ENCODE measurements at places on chromosomes 2 and 18. TPM values are rescaled to one million over a fixed set of nuclear protein-coding genes. Genes with fewer than 3 reads are reported as not detected.

The NR4A2 gene
- 3.7 TPM for total RNA-seq

DNA sequence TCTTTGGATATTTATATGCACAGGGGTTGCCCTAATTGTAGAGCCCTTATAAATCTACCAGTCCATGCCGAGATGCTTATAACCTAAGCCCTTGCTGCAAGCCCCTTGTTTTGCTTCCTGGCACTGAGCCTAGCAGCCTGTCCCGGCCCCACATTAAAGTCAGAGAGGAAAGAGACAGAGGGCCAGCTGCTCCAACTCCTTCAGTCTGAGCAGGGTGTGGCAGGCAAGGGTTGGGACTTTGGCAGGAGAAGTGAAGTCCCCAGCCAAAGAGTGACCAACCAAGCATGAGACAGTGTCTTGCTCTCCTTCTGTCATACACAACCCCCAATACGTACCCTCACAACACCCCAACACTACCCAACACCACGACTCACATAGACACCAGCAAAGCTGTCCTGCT lies 54.7 kb upstream of the FZD7 start:
- no peaks in the 10 kb centered on the region for H3K36me3 ChIP-seq
- no peak overlapping the region for H3K4me3 ChIP-seq
- no peak for DNase-seq
- H3K4me1 ChIP-seq: no peaks in the 10 kb centered on the region
- H3K27me3 ChIP-seq: peaks cover 7% of the 10 kb centered on the region

DNA sequence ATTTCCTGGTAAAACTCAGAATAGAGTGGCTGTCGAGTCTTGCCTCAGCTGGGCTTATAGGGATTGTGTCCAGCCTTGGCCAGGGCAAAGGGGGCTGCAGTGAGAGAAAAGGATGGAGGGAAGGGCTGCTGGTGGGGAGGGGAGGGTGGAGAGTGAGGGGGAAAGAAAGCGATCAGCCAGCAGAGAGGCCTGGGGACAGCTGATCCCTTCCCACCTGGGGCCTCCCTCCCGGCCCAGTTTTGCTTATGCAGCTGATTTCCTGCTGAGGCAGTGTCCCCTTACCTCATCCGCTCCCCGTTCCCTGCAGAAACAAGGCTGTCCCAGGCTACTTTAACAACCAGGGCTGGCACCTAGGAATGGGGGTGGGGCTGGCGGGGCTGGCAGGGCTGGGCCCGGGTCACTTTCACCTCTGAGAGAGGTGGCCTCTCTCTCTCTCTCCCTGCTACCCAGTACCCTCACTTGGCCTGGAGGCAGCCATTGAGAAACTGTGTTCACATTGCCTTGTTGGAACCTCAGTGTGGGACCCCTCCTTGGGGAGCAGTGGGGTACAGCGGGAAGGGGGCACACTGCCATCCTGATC lies 12.2 kb upstream of the GMPPA start:
- H3K27ac ChIP-seq: no peak overlapping the region
- H3K27me3 ChIP-seq: peaks cover 10% of the 10 kb centered on the region
- no peak for DNase-seq
- no peaks in the 10 kb centered on the region for H3K36me3 ChIP-seq

DNA sequence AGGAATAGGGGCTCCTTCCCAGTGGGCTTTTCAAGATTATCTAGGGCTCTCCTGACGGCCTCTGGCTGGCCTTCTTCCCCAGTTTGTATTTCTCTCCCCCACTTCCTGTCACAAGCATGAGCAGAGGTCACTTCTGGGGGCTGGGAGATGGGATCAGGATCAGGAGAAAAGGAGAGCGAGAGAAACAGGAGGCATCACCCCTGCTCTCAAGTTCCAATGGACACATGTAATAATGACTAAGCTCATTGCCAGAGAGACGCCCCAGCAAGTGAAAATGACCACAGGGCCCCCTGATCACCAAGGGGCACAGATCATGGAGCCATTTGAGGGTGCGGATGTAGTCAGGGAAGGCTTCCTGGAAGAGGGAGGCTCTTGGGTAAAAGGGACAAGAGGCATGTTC lies 92.1 kb downstream of the SMAD7 start:
- no peak overlapping the region for H3K4me3 ChIP-seq
- no peak overlapping the region for H3K27ac ChIP-seq
- no peaks in the 10 kb centered on the region for H3K36me3 ChIP-seq
- H3K4me1 ChIP-seq: peaks cover 21% of the 10 kb centered on the region

DNA sequence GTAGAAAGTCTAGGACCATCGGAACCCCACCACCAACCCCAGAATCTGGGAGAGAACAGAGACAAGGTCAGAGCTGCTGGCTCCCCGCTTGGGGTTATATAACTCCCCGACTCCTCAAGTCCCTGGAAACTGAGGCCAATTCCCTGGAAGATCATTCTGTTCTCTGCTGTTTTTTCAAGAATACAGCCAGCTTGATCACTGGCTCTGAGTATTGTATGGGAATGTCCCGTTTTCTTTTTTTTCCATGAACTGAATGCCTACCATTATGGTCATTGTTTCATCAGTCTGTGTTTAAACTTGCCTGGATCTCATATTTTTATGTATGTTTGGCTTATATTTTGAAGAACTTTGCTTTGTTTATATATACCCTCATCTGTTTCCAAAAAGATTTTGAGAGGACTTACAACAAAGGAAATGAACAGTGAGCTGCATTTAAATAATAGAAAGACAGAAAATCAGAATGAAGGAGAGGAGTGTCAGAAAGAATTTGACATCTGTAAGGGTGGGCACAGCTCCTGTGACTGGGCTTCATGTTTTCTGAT lies 90.0 kb upstream of the ALPP start:
- peaks cover 28% of the 10 kb centered on the region for H3K4me1 ChIP-seq
- H3K27ac ChIP-seq: no peak overlapping the region
- H3K27me3 ChIP-seq: no peaks in the 10 kb centered on the region
- H3K36me3 ChIP-seq: peaks cover 6% of the 10 kb centered on the region
- H3K4me3 ChIP-seq: no peak overlapping the region

DNA sequence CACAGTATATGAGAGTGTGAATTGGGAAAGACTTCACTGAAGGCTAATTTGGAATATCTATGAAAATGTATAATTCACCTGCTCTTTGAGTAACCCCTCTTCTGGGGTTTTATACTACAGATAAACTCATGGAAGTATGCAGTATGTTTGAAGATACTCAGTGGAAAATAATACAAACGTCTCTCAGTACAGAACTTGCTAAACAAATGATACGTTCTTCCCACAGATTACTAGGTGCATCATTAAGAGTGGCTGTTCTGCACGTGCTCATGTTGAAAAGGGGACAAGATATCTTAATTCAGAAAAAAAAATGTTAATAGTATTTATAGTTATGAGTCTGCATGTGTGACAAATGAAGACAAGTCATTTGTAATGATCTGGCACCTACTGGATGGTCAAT lies 70.2 kb upstream of the EPAS1 start:
- no peak overlapping the region for H3K4me3 ChIP-seq
- H3K36me3 ChIP-seq: no peaks in the 10 kb centered on the region
- H3K27me3 ChIP-seq: no peaks in the 10 kb centered on the region
- peaks cover 4% of the 10 kb centered on the region for H3K4me1 ChIP-seq
- no peak for DNase-seq

DNA sequence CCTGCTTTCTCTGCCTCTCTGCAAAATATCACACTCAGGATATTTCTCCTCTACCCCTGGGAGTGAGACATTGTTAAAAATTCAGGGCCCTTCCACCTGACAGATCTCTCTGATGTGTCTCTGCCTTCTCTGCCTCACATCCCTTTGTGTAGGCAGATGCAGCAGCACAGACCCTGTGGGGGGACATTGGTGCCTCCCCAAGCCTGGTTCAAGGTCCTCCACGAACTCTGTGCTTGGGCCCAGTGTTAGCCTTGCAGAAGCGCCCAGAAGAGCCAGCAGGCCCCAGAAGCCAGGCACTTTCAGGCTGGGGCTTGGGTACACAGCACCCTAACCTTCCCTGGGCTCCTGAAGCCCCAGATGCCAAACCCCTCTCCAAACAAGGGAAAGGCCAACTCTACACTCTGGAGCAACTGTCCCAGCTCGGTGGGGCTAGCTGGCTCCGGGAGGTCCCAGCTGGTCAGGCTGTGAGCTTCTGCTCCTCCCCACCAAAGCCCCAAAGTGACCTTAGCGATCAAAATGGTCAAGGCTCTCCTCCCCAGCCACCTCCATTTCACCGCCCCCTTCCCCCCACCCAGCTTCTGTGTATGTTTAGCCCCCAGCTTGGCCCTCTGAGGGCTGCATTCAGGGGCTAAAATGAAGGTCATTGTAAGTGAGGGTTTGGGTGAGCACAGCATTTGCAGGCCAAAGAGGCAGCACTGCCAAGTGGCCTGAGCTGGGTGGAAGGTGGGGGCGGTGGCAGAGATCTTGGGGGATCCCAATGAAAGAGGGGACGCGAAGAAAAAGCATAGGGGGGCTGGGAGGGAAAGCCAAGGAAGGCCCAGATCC lies 2.6 kb downstream of the HOXD9 start:
- peaks cover 88% of the 10 kb centered on the region for H3K27me3 ChIP-seq
- no peak for DNase-seq
- no peak overlapping the region for H3K4me3 ChIP-seq
- peaks cover 2% of the 10 kb centered on the region for H3K4me1 ChIP-seq

DNA sequence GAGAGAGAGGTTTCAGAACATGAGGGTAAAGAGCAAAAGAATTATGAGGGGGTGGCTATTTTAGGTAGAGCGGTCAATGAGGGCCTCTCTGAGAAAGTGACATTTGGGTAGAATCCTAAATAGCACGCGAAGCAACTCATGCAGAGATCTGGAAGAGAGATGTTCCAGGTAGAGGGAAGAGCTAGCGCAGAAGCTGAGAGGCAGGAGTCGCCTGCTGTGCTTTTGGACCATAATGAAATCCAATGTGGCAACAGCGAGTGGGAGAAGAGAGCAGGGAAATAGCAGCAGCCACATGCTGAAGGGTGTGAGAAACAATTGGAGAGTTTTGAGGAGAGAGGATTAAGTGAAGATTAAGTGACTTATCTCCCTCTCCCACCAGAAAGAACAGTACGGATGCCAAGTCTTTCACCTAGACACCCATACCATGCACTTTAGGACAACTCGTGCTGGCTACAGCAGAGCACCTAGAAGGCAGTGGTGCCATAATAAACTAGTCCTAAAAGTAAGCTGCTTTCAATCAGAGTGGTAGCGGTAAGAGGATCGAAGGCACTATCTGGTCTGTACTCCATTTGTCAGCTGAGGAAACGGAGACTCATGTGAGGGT lies 129.7 kb downstream of the LRP2 start:
- no peak for DNase-seq
- H3K4me1 ChIP-seq: no peaks in the 10 kb centered on the region
- no peak overlapping the region for H3K4me3 ChIP-seq
- no peaks in the 10 kb centered on the region for H3K36me3 ChIP-seq
- no peaks in the 10 kb centered on the region for H3K27me3 ChIP-seq

The XIRP2 gene
- total RNA-seq: not detected

DNA sequence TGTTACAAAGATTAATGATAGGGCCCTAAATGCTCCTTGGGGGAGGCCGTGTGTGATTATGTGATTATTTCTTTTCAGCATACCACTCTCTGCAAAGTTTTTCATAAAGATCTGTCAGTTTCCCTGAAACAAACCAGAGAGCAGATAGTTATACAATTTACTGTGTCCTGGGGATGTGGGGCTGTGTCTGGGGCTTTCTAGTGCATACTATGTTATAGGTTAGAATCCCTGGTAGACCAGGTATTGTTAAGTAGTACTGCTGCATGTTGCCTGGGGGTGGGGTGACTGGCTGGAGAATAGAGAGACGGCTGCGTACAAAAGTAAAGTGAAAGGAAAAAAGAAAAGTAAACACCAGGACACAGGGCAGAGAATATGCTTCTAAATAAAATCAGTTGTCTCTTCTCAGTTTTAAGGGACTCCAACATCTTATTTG lies 3.3 kb upstream of the CCBE1 start:
- no peaks in the 10 kb centered on the region for H3K36me3 ChIP-seq
- peaks cover 13% of the 10 kb centered on the region for H3K27me3 ChIP-seq
- H3K4me1 ChIP-seq: peaks cover 2% of the 10 kb centered on the region
- H3K4me3 ChIP-seq: no peak overlapping the region
- H3K27ac ChIP-seq: no peak overlapping the region

The CCDC142 gene
- total RNA-seq: 59.3 TPM

- no peak overlapping the region for H3K4me3 ChIP-seq
- no peak overlapping the region for H3K27ac ChIP-seq
- no peak for DNase-seq
Measured at GRCh38 chr2:144894612-144895599, 375.0 kb upstream of the ZEB2 start.

DNA sequence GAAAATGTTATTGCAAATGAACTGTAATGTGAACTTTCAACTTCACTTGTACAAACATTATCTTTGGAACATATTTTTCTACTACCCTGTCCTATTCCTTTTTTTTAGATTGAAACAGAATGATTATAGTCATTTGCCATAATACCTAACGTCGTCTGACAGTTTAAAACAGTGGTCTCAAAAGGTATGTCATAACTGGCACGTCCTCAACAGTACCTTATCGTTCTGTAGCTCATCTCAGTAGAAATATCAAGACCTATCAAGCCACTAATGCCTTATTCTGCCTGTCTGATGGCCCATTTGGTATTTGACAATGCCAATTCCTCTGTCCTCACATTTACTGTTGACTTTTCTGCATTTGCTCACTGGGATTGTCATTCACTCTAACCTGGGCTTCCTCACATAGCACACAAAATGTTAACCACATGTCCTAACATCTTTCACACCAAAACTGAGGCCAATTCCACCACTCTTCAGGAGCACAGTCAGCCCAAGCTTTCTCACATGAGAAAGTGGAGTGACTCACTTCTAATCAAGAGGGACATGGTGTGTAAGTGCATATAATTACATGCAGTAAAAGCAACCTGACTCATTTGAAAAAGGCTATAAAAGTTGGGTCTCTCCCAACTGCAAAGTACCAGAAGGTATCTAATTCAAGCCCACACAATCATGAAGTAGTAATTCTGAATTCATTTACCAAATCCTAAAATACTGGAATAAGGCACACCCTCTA lies 34.8 kb downstream of the DNER start:
- DNase-seq: no peak
- no peak overlapping the region for H3K27ac ChIP-seq
- H3K4me1 ChIP-seq: no peaks in the 10 kb centered on the region
- H3K4me3 ChIP-seq: no peak overlapping the region

The MARS2 gene
- 14.0 TPM for total RNA-seq

The NEURL3 gene
- total RNA-seq: not detected

DNA sequence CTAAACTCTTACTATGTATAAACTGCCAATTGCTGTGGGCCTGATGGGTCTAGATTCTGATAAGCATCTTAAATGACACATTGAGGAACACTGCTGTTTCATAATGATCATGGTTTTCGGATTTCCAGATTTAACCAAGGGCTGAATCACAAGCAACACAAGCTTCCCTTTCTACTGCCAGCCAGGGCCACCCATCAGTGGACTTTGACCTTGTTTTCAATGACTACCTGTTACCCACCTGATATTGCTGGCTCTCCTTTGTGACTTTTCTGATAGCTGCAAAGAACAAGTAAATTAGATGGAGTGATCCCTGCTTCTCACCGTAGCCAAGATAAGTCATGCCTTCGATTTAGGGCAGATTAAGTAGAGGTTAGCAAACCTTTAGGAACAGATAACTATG lies 259.0 kb downstream of the PAX3 start:
- no peak overlapping the region for H3K4me3 ChIP-seq
- H3K27ac ChIP-seq: no peak overlapping the region
- DNase-seq: no peak
- no peaks in the 10 kb centered on the region for H3K36me3 ChIP-seq
- H3K4me1 ChIP-seq: no peaks in the 10 kb centered on the region

- H3K4me3 ChIP-seq: no peak overlapping the region
- H3K36me3 ChIP-seq: no peaks in the 10 kb centered on the region
- no peaks in the 10 kb centered on the region for H3K4me1 ChIP-seq
- no peaks in the 10 kb centered on the region for H3K27me3 ChIP-seq
- DNase-seq: no peak
Measured at GRCh38 chr2:61320181-61320580, 150.7 kb downstream of the USP34 start.

- no peaks in the 10 kb centered on the region for H3K4me1 ChIP-seq
- no peak overlapping the region for H3K27ac ChIP-seq
- no peaks in the 10 kb centered on the region for H3K36me3 ChIP-seq
Measured at GRCh38 chr2:170330881-170331280, 152.9 kb downstream of the MYO3B start.

The TMEM247 gene
- total RNA-seq: not detected
